Stimulated activated CD8-positive, alpha-beta memory T cell treated with anti-CD3 and anti-CD28 coated beads, Interleukin-4, amount 100 ng/mL, for 1 hour (primary cell): ENCODE measurements at places on chromosomes 6 and 20.

DNA sequence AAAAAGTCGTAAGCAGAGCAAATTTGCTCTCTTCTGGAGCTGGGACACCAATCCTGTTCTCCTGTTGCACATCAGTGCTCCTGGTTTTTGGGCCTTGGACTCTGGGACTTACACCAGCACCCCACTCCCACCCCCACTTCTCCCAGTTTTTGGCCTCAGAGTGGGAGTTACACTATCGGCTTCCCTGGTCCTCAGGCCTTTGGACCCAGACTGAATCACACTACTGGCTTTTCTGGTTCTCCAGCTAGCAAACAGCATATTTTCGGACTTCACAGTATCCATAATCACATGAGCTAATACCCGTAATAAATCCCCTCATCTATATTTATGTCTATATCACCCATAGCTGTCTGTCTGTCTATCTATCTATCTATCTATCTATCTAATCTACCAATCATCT is 23.2 kb upstream of the ASCC3 start:
- DNase-seq: no peak

- no peak for DNase-seq
These were observed 3.9 kb downstream of the SLC22A2 start for GRCh38 chr6:160254467-160255312.

GRCh38 chr20:49483696-49484123 is 1.2 kb upstream of the KCNB1 start:
- no peak for DNase-seq

DNA sequence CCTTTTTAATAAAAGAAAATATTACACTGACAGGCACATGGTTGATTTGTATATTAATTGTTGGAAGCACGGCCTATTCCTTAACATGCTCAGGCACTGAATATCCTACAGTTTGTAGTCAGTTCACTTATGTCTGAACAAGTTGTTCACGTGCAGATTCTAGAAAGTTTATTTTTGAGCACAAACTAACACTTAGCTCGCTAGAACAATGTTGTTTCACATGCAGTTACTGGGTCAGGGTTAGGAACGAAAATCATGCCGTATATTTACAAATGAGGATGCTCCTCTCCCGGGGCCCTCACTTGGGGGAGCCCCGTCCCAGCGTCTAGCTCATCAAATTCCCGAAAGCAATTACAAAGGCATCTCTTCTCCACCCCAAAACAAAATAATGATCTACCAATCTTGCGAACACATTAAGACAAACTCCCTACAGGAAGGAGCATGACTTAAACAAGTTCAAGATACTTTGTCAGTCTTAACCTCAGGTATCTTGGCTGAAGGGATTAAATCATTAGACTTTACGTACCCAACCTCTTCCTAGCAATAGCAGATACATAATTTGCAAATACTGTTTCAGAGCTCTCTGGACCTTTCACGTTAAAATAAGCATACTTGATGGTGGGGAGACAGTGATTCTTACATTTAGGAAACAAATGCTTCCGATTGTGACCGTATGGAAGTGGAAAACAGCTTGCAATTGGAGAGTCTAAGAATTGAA is 1.5 kb downstream of the MAP7 start:
- DNase-seq: no peak

- no peak for DNase-seq
These were observed 293.8 kb downstream of the FRK start for GRCh38 chr6:115766745-115767462.

GRCh38 chr6:105587349-105588122 is 184.7 kb upstream of the PREP start:
- no peak for DNase-seq

DNA sequence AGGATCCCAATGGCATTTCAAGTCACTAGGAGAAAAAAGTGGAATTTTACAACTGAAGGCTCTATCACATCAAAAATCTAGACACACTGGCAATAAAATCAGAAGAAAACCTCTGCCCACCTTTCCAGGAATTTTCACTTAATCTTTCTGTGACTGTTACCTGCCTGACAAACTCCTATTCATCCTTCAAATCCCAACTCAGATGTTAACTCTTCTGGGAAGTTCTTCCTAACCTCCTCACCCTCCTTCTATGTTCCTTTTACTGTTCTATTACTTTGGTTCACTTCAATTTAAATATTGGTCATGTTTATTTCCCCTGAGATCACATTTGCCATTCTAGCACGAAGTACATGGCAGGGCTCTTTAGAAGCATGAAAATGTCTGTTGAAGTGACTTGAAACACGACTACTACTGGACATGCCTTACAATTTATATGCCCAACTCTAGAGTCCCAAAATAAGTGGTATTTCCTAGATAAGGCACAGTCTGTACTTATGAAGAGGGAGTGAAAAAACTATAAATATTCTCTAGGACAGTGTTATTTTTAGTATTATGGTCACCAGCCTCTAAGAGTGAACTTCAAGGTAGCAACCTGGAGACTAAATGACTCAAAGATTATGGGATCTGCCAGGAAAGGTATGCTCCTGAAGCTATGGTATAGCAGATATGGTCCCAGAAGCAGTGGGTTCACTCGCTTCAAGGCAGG is 17.1 kb downstream of the CHD6 start:
- no peak for DNase-seq

DNA sequence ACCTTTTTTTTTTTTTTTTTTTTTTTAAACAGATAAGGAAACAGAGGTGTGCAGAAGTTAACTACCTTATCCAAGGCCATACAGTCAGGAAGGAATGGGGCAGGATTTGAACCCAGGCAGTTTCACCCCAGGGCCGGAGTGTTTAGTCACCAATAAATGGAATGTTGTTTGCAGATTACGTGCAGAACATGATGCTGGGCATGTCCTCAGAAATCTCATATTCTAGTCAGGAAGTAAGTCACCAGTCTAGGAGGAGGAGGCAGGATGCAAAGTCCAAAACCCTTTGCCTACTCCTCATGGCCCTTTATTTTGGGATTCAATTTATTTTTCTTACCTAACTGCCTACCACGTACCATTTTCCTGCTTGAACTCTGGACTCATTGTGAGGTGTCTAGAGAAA is 57.1 kb upstream of the LRRC1 start:
- DNase-seq: no peak

- no peak for DNase-seq
These were observed 450.1 kb downstream of the COL12A1 start for GRCh38 chr6:74755778-74756177.

- DNase-seq: no peak
These were observed 838 bp downstream of the AHCY start for GRCh38 chr20:34302312-34302722.

GRCh38 chr20:6381887-6382286 is 259.1 kb upstream of the FERMT1 start:
- no peak for DNase-seq

GRCh38 chr20:41063442-41063841 is 34.8 kb downstream of the TOP1 start:
- no peak for DNase-seq

DNA sequence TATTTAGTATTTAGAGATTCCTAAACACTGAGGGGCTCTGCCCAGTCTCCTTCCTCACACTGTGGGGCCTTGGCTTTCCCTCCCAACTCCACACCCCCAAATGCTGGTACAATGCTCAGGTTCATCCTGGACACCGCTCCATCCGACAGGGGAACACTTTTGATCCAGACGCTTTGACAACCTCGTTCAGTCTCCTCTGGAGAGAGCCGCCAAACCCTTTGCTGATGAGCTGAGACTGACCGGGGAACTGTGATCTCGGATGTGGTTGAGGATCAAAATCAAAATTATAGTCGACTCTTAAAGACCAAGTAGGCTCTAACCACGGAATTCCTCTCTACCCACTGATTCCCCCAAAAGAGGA is 38.8 kb upstream of the HLA-E start:
- DNase-seq: no peak

DNA sequence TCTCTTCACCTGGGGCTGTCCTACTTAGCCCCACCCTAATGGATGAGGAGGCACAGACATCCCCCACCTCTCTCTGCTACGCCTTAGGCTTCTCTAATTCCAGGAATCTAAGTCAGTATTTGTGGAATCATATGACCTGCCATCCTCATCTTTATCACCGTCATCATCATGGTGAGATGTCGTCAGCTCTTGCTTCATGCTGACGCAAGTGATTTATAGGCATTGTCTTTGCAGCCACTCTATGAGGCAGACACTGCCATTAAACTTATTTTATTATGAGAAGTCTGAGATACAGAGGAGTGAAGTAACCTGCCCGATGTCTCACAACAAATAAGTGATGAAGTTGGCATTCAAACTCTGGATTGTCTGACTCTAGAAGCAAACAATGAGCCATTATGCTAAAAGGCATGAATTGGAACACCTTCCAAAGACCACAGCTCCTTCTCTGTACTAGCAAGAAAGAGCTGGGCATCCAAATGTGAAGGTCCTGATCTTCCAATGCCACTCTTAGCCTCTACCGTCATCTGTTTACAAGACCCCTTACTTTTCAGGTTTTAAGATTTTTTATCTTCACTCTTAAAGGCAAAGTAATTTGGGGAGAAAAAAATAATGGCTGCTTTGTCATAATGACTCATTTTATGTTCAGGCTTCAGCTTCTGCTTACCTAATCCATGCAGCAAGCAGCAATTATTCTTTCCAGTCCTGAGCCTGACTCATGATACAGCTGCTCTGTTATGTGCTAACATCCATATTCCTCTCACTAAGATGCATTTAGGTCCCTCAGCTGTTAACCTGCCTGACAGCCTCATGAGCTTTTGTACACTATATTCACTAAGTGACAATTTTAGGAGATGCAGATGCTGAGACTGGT is 113.7 kb upstream of the BCLAF1 start:
- DNase-seq: no peak

- DNase-seq: no peak
These were observed 66.3 kb upstream of the MPC1 start for GRCh38 chr6:166449036-166449435.

DNA sequence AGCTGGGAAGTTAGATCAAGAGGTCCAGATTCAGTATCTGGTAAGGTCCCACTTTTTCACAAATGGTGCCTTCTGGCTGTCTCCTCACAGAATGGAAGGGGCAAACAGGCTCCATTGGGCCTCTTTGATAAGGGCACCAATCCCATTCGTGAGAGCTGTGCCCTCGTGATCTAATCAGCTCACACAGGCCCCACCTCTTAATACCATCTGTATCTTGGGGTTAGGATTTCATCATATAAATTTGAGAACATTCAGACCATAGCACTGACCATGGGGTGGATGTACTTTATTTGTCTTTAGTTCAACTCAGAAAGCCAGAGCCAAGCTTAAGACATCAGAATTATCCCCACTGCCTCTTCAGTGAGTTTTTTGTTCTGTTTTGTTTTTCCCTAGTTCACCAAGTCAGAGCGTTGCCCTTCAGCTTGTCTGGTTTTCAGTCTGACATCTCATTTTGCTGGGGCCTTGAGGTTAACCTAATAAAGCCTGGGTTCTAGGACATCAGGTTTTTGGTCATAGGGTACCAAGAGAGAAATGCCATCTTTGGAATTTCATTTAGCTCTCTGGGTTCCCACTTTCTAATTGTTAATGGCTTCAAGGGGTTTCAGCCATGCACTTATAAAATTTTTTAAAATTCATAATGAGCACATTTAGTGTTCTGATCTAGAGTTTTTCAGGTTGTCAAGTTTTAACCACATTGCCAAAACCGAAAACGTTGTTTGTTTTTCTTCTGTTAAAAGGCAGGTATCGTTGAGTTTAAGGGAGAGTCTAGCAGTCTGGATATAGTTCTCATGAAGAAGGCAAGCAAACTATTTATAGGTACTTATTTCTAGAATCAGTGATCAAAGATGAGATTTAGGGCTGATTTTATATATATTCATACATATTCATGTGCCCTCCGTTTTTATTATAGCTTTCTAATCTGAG is 19.0 kb downstream of the SENP6 start:
- DNase-seq: no peak

GRCh38 chr20:43564455-43564854 is 5.6 kb downstream of the SGK2 start:
- DNase-seq: no peak

GRCh38 chr6:16345449-16346330 is 107.3 kb downstream of the GMPR start:
- DNase-seq: no peak

DNA sequence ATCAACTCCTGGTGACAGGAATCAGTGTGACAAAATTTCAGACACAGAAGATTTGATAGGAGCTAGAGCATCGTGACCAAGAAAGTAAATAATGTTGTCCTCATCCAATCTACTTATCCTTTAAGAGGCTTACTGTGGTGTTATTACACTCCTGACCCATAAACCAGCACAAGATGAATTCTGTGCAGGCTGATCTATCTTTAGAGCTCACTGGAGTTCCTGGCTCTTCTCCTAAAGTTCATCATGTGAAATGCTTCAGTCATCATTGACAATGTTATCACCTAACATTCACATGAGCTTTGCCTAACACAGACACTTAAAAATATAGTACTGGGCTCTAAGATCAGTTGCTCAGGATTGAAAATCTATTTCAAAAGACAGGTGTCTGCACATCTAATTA is 271.0 kb upstream of the HSF2 start:
- DNase-seq: no peak

GRCh38 chr20:36320898-36321695 is 15.0 kb downstream of the DLGAP4 start:
- no peak for DNase-seq
